CD8-positive, alpha-beta T cell (primary cell): ENCODE measurements at places on chromosomes 11 and 22. TPM values are rescaled to one million over a fixed set of nuclear protein-coding genes. Genes with fewer than 3 reads are reported as not detected.

The MUC5AC gene
- total RNA-seq = not detected

The KCNQ1 gene
- total RNA-seq = 24.9 TPM

The GVQW3 gene
- total RNA-seq = 1.4 TPM

The CPSF7 gene
- total RNA-seq = 106 TPM

The AQP11 gene
- total RNA-seq = 0.24 TPM

The FGF4 gene
- total RNA-seq = not detected

The ZNRF3 gene
- 0.49 TPM for total RNA-seq

The SLCO2B1 gene
- not detected for total RNA-seq

The OR6Q1 gene
- not detected for total RNA-seq

The PGM2L1 gene
- 5.8 TPM for total RNA-seq

The MFNG gene
- total RNA-seq = 63.9 TPM

GRCh38 chr22:43237280-43237679, 50.3 kb upstream of the TTLL12 start:
- DNase-seq = no peak

GRCh38 chr22:17234144-17234623, 14.9 kb upstream of the ADA2 start:
- no peak for DNase-seq

DNA sequence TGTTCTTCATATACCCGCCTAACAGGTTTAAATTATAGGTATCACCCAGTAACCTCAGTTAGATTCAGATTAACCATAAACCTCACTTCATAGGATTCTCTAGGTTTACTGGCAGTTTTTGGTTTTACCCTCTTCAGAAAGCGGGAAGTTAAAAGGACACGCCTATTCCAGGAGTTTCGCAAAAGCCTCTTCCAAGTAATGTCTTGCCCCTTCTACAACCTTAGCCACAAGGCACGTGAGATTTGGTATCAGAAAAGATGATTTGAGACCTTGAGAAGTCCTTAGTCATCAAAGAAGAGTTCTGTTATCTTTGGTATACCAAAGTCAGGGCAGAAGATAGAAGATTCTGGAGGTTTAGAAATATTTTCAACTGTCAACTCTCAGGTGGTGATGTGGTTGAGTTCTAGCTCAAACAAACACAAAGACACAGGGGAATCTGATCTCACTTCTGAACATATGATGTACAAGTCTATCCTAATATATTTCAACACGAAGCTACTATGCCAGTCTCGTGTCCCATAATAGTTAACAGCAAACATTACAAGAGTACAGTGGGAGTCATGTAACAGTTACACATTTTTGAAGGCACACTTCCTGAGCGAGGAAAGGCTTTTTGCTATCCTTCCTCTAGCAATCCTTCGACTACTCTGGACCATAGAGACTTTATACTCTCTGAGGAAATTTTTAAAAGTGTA, 103.5 kb downstream of the USP35 start:
- no peak for DNase-seq

GRCh38 chr22:50310031-50310722, 2.7 kb upstream of the PLXNB2 start:
- DNase-seq = no peak

GRCh38 chr22:16815073-16815472, 10.1 kb downstream of the XKR3 start:
- DNase-seq = no peak

- DNase-seq = no peak
Measured at GRCh38 chr11:134260503-134260902, 7.1 kb downstream of the ACAD8 start.

- DNase-seq = no peak
Measured at GRCh38 chr22:33013531-33014162, 44.5 kb downstream of the SYN3 start.

- DNase-seq = peak; percentile 42
Measured at GRCh38 chr11:67463680-67464410, 5.2 kb downstream of the TMEM134 start.

GRCh38 chr22:32746732-32747131, 54.8 kb upstream of the TIMP3 start:
- no peak for DNase-seq

DNA sequence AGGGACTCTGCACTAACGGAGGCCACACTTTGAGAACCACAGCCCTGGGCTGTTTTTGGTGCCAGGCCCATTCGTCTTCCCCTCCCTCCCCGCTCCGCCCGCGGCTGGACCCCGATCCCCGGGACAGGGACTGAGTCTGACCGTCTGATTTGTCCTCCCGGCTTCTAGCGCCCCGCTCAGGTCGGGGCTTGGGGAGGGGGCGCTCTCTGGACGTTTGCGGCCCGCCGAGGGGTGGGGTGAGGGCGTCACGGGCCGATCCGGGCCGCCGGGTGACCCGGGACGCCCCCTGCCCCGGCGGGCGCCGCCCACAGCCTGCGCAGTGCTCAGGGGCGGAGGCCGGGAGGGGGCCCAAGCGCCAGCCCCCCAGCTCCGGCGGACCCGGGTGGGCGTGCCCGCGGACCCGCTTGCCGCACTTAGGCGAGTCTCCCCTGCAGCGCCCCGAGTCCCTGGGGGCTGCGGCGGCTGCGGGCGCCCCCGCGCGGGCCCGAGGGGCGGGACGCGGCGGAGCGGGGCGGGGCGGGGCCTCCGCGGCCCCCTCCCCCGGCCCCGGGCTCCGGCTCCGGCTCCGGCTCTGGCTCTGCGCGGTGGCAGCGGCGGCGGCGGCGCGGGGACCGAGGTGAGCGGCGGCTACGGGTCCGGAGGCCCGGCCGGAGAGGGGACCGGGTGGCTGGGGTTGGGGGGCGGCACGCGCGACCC, 33.7 kb upstream of the PRR5 start:
- DNase-seq = peak; percentile 34

- DNase-seq = no peak
Measured at GRCh38 chr11:120546312-120547205, 35.0 kb downstream of the GRIK4 start.

- DNase-seq = no peak
Measured at GRCh38 chr11:129089279-129089678, 102.8 kb downstream of the ARHGAP32 start.

DNA sequence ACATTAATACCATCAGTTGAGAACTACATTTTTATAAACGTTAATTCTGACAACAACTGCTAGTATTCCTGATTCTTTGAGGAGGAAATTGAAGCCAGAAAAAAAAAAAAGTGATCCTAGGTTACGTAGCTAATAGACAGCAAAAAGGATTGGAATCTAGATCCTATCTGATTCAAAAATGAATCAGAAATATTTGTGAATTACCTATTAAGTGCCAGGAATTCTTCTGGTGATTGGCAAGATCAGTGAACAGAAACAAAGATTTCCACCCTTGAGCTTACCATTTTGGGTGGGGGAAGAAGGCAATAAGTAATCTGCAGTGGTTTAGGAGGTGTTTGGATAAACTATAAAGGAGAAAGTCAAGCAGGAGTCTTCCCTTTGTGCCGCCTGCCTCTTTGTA, 63.9 kb upstream of the LARGE1 start:
- DNase-seq = no peak

DNA sequence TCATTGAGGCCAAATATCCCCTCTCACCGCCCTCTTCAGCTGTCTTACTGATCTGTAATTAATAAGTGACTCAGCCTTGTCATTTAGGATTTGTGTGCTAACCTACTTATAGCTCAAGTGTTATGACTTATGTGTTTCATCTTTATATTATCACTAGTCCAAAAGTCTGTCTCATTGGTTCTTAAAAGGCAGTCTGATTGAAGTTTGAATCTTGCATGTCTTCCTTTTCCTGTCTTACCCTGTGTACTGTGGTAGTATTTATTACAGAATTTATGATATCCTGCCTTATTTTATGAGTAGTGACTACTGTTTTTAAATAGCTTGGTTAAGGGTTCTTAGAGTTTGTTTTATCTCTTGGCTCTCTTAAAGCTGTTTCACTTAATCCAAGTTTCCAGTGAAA, 6.3 kb downstream of the DEPDC7 start:
- DNase-seq = no peak

DNA sequence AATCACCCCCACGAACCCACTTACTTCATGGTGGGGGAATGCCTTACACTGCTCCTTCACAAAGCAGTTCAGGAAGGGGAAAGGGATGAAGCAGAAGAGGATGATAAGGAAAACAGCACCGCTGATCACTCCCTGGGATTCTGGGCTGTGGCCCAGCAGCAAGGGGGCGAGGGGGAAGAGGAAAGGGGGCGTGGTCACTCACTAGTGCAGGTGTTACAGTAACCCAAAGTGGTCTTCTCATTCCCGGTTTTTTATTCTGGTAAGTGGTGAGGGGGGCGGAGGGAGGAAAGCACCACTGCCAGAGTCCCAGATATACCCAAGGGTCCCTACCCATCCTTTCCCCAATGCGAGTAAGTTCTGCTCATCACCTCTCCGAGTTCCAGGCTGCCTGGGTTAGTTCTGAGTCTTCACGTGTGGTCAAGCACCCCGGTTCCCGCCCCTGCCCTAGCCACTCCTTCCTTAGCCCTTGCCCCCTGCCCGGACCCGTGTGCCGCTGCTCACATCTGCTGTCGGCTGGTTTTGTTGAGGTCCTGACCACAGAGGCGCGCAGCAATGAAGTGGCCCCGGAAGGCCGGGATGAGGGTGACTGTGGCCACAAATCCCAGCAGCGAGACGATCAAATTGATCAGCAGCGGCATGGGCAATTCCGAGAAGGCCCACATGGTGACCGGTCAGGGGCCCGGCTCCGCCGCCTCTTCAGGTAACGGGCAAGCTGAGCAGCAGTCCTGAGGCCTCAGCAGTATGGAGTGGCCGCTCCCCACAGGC, 477 bp downstream of the DPAGT1 start:
- no peak for DNase-seq

GRCh38 chr11:117095284-117096161, 2.7 kb downstream of the SIK3 start:
- no peak for DNase-seq

- DNase-seq = no peak
Measured at GRCh38 chr11:134978388-134979088, 566.5 kb upstream of the B3GAT1 start.

- no peak for DNase-seq
Measured at GRCh38 chr11:95442531-95443050, 211.6 kb upstream of the SESN3 start.

GRCh38 chr11:32172848-32173834, 82.3 kb downstream of the RCN1 start:
- DNase-seq = peak; percentile 47

GRCh38 chr11:47325271-47326041, 27.0 kb downstream of the MYBPC3 start:
- DNase-seq = no peak

- no peak for DNase-seq
Measured at GRCh38 chr11:8063324-8063723, 17.7 kb upstream of the TUB start.

GRCh38 chr11:47466201-47466600, 17.3 kb upstream of the RAPSN start:
- DNase-seq = no peak

DNA sequence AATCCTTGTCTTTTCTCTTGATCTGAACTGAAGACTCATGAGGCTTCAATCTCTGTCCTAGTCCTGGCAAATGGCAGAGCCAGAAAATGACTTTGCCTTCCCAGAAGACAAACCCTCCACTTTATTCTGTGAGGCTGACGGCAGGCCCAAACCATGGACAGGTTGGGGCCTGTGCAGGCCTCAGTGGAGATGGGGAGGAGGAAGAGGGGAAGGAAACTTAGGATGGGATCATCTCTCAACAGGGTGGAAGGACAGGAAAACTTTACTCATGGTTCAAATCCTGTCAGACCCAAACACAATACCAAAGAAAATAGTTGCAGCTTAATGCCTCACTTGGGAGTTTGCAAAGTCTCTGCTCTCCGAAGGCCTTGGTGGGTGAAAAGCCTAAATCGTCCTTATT, 9.8 kb downstream of the RPL27A start:
- DNase-seq = no peak

GRCh38 chr11:468036-468435, 18.0 kb downstream of the PTDSS2 start:
- no peak for DNase-seq

DNA sequence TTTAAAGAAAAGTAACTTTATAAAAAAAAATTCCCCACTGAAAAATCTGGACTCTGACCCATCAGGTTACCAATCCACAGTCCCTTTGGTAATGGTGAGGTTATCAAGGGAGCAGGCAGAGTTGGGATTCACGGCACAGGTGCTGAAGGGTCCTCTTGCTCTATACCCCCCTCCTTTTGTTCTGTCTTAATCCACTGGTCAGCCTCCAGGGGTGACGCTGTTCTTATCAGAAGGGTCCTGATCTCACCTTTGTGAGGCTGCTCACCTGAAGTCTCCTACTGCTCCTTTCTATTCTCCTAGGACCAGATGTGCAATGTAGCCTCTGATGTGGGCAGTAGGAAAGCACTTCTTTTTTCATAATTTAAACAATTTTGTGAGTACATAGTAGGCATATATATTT, 80.6 kb upstream of the E2F8 start:
- no peak for DNase-seq

- DNase-seq = no peak
Measured at GRCh38 chr11:66858186-66858938, 1.5 kb downstream of the LRFN4 start.

DNA sequence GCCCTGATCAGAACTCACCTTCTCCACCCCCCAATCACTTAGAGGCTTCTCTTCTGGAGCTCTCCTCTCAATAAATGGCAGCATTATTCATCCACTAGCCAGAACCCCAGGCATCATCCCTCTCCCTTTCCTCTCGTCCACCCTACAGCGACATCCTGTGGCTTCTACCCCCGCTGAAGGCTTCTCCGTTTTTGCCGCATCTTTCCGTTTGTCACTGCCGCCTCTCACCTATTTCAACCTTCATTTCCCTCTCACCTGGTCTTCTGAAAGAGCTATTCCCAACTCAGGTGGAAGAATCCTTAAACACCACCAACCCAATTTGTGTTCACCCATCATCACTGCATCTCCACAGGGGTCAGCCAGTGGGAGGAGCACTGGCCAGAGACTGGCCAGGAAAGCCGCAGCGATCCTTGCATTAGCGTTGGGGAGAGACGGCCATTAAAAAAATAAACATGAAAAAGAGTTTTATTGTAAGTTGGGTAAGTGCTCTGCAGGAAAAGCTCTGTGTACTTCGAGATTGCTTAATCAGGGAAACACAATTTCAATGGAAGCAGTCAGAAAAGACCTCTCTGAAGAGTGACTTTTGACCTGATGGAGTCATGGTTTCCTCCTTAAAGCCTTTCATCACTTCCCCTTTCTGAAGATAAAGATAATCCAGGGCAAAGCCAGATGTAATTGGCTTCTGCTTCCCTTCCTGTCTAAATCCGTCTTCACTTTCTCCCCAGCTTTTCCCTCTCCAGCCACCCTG, 36.7 kb downstream of the SPATA19 start:
- no peak for DNase-seq

- DNase-seq = no peak
Measured at GRCh38 chr11:32416301-32416700, 19.0 kb downstream of the WT1 start.

DNA sequence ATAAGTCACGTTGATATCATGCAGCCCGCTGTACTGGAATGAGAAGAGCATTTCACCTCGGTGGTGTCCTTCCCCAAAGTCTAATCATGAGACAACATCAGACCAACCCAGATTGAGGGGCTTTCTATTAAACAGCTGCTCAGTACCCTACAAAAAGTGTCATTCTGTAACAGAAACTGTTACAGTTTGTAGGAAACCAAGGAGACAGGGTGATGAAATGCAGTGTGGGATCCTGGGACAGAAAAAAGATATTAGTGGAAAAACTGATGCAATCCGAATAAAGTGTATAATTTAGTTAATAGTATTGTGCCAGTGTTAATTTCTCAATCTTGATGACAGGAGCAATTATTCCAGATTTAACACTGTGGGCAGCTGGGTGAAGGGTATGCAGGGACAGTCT, 128.0 kb downstream of the MICAL2 start:
- no peak for DNase-seq
